Caco-2 (cell line): ENCODE measurements at places on chromosomes 7 and 10. TPM values are rescaled to one million over a fixed set of nuclear protein-coding genes. Genes with fewer than 3 reads are reported as not detected.

Gene TSPAN12
- 2.9 and 4.1 TPM in 2 replicates for total RNA-seq

Gene MYH16
- total RNA-seq = not detected in 2 replicates

Gene ACTL6B
- total RNA-seq = not detected in 2 replicates

Gene PNLIPRP1
- total RNA-seq = not detected in 2 replicates

Gene MAT1A
- 3.2 and 3.4 TPM in 2 replicates for total RNA-seq

Gene GNAT3
- not detected in 2 replicates for total RNA-seq

Gene SPDYE2
- total RNA-seq = not detected in 2 replicates

Gene CHN2
- 16.5 and 18.8 TPM in 2 replicates for total RNA-seq

Gene HOXA6
- 5.6 and 8.1 TPM in 2 replicates for total RNA-seq

Gene PVRIG
- total RNA-seq = not detected in 2 replicates

Gene TRIL
- 0.45 and 0.51 TPM in 2 replicates for total RNA-seq

Gene MRC1
- 0.05 TPM in 2 replicates for total RNA-seq

Gene ATG9B
- 4.3 and 4.8 TPM in 2 replicates for total RNA-seq

Gene DUSP5
- 15.0 and 18.4 TPM in 2 replicates for total RNA-seq

Gene POLR2J3
- 34.4 and 37.4 TPM in 2 replicates for total RNA-seq

Gene KEL
- total RNA-seq = 0.35 TPM in 1 of 2 replicates, not detected in the other

Gene SAP25
- total RNA-seq = 1.9 and 2.0 TPM in 2 replicates

Gene SUN3
- total RNA-seq = not detected in 2 replicates

Gene OR6V1
- total RNA-seq = not detected in 2 replicates

Gene WNT8B
- 0.14 TPM in 1 of 2 replicates, not detected in the other for total RNA-seq

Gene AKR1B15
- total RNA-seq = not detected in 2 replicates

Gene LBX1
- not detected in 2 replicates for total RNA-seq

Gene RARRES2
- not detected in 2 replicates for total RNA-seq

Gene NPC1L1
- 5.9 and 6.5 TPM in 2 replicates for total RNA-seq

Gene MPP7
- 72.0 and 79.4 TPM in 2 replicates for total RNA-seq

Gene ADAP1
- 65.6 and 77.6 TPM in 2 replicates for total RNA-seq

Gene NANOS1
- total RNA-seq = 4.6 and 5.9 TPM in 2 replicates

Gene CHAT
- total RNA-seq = 0.18 and 0.32 TPM in 2 replicates

Gene NUTM2B
- total RNA-seq = 0.26 and 0.57 TPM in 2 replicates

Gene HOXA4
- 4.8 and 5.5 TPM in 2 replicates for total RNA-seq
